ENCODE measurements at places on chromosomes 4 and X.

DNA sequence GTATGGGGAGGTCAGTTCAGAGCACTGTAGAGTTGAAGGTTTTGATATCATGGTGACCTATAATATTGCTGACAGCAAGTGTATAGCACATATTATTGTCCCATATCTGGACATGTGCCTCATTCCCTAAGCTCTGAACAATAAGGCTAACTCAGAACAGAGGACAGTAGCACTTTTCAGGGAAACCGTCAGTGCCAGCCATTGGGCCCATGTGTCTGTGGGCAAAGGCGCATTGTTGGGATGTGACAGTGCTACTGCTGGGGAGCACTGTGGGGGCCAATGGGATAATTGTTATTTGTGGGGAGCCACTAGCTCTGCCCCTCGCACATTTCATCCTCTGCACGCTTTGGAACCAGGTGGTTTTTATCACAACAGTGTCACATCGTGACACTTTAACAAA, 136.2 kb downstream of the ELOVL6 start:
- DNase-seq, result no peak

DNA sequence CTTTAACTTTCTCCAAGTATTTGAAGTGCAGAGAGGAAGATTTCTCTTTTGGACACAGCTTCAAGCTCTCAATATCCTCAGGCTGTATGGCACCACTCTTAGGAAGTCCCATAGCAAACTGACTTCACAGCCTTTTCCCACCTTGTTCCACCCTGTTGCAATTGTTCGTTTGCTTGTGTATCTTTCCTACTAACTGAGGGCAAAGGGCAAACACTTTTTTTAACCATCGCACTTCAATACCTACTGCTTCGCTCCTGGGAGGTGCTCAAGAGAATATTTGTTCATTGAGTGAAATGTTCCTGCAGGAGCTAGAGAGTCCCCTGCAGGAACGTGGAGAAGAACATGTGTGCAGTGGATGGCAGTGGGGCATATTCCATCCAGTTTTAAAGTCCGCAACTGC, 638.6 kb downstream of the BCOR start:
- no peak for DNase-seq

DNA sequence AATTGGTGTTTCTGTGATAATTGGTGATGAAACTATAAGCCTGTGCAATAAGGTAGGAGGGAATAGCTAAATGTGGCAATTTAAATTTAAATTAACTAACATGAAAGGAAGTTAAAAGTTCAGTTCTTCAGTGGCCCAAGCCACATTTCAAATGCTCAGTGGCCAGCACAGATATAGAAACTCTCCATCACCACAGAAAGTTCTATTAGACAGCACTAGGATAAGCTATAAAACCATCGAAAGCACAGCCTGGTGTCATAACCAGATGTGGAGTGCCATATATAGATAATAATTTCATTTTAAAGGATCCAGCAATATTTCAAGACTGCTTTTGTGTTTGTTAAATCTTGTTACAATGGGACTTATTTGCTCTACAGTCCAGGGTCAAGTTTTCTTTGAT, 119.3 kb upstream of the NR3C2 start:
- DNase-seq, result no peak

- no peak for DNase-seq
These were observed 725.8 kb downstream of the RAPGEF2 start for GRCh38 chr4:159828687-159829086.

DNA sequence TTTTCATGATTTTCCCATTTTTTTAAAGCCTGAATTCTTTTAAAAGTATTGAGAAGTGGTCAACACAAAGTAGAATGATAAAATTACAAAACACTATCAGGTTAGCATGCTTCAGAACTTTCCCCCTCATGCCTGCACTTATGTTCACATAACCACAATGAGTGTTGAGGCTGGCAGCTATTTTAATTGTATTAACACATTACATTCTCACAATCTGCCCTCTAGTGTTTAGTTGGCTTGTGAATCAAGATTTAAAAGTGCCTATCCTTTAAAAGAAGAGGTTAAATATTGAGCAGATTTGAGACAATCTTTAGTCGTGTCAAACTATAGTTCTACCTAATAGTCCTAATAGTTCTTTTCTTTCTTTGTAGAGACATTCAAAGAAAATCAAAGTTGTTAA, 93.6 kb upstream of the NAP1L5 start:
- DNase-seq, result no peak

- DNase-seq, result no peak
These were observed 9.1 kb downstream of the NSG1 start for GRCh38 chr4:4395849-4396627.

DNA sequence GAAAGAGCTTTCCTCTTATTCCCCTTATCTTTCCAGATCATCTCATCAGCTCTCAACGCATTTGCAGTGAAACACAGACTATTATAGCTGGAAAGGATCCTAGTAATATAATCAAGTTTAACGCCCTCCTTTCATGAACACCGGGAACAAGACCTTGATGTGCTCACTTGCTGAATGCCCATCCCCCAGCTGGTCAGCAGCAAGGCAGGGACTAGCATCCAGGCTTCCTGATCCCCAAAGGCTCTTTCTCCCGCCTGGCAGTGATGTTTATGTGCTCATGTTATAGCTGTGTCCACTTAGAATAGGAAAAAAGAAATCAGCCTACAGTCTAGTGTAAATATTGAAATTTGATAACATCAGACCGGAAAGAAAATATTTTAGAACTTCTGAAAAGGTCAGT, 24.6 kb downstream of the GPC4 start:
- DNase-seq, result no peak

- DNase-seq, result no peak
These were observed 238.3 kb downstream of the DCLK2 start for GRCh38 chr4:150316332-150317205.

DNA sequence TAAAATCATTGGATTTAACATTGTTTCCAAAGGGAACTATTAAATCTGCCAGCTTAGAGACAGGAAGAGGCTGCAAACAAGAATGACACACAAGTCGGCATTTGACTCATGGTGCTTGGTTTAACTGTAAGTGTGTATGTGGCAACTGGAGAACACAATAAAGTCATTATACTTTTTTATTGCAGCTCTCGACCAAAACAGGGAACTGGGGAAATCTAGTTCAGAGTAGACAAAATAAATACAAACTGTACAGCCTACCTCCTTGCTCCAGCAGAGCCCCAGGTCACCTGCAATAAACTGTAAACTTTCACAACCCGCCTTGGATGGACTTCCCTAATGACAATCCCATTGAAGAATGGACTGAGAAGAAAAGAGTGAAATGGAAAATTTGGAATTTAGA, 24.0 kb downstream of the NPY5R start:
- no peak for DNase-seq

DNA sequence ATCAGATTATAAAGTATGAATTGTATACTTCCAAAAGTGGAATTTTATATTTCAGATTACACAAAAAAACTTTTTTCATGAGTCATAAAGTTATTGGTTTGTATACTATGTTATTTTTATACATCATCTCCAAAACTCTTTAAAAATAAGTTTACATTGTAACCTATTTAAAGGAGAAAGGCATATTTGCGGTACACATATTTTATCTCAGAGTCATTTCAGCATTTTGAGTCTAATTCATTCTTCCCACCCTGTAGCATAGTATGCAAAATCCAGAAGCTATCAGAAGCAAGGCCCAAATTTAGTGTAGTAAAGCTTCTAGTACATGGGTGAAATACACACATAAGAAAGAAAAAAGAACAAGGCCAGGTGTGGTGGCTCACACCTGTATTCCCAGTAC, 80.3 kb downstream of the AWAT2 start:
- DNase-seq, result no peak

GRCh38 chr4:144179152-144179739, 38.7 kb upstream of the GYPA start:
- no peak for DNase-seq

GRCh38 chrX:139751053-139751452, 43.1 kb upstream of the MCF2 start:
- no peak for DNase-seq

GRCh38 chrX:134938682-134939081, 52.1 kb upstream of the SMIM10 start:
- DNase-seq, result no peak

DNA sequence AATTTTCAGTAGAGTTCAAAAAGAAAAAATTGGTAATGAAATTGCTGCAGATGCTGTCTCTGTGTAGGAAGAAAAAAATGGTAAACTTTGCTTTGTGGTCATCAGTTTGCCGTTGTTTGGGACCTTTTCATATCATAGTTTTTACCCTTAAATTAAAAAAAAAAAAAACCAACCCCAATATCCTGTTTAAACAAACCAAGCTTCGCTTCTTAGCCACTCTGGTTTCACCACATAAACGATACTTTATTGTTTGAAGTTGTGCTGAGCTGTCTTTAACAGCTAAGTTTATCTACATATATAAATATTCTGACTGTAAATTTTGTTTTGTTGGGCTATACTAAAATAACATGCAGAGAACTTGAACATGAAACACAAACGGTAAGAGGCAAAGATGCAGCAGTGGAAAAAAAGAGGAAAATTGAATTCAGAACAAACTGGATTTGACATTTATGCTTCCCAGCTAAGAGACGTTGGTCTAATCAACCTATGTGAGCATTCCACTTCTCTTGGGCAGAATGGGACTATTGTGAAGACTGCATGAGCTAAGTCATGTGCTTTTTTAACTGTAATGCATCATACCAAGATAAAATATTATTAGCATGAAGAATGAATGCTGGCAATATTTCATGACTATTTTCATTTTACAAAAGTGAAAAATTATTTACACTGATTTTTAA, 15.7 kb upstream of the H2AZ1 start:
- no peak for DNase-seq

DNA sequence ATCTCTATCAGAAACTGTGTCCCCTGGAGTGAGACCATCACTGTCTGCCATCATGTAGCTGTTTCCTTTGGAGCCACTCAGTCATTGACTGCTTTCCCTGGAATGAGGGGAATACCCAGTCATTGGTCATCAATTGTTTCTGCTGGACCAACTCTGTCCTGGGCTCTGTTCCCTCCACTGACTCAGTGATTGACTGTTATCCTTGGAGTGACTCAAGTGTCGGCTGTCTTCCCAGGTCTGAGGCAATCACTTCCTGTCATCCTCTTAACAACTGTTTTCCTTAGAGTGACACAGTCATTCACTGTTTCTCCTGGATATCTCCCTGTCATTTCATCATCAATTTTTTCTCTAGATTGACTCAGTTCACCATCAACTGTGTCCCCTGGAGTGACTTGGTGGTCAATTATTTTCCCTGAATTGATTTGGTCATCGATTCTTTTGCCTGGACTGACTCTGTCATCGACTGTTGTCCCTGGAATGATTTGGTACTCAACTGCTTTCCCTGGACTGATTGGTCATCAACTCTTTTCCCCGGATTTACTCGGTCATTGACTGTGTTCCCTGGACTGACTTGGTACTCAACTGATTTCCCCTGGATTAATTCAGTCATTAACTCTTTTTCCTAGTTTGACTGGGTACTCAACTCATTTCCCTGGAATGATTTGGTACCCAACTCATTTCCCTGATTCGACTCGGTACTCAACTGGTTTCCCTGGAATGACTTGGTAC, 327.9 kb upstream of the VCX start:
- no peak for DNase-seq

GRCh38 chr4:184574861-184575260, 74.4 kb downstream of the CASP3 start:
- DNase-seq, result no peak

GRCh38 chr4:56191534-56191933, 195.8 kb downstream of the AASDH start:
- no peak for DNase-seq

DNA sequence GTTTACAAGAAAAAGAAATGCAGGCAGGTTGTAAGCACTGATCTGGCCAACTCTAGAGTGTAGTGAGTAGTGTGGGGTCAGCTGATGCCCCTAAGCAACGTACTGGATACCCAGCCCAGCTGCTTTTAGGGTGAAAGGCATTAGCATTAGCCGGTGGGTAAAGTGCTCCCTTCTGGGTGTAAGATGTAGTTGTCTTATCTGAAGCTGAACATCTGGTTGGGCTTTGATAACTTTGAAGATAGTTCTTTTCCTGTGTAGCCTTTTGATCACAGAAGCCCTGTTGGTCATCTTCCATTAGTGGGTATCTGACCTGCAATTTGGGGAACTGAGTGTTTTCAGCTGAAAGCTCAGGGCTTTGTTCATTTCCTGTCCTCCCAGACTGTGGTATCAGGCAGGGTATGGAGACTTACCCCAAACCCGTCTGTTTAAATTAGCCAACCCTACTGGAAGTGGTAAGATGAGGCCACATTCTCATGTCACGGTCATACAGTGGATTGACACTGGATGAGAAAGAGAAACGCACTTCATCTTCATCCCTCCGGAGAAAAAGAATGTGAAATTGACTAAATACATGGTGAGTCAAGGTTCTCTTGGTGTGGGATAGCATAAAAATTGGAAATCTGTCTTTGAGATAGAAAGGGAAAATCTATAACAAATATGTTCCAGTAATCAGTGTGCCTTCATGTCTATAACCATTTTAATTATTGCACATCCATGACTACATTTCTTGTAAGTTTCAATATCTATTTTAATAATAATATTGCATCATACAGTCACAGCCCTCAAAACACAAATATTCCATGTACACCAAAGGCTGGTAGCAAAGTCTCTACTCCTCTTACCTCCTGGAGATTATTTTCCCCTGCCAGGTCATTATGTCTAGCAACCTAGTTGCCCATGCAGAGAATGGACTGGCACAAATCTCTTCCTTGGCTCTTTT, 8.7 kb downstream of the RHOH start:
- no peak for DNase-seq

DNA sequence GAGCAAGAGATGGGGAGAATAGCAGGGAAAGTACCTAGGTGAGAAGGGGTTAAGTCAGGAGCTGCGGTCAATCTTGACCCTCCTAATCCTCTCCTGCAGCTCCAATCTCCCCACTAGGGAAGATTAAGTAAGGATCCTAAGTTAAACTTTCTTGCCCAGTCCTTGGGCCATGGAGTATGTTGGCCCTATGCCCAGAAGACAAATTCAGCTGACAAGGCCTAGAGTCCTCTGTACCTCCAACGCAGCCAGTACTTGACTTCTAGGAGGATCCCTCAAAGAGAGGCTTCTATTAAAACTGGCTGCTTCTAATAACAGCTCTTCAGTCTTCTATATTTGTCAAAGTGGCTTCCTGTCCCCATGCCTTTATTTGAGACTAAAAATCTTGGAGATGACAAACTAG, 1.4 kb downstream of the CLDN2 start:
- DNase-seq, result no peak

GRCh38 chr4:147587041-147587440, 30.2 kb upstream of the TMEM184C start:
- no peak for DNase-seq

- DNase-seq, result no peak
These were observed at the start of gene TLR6 for GRCh38 chr4:38856524-38857337. TSS of gene TLR6 (minus strand) at chr4:38856817. CDS start at chr4:38829473, 27,344 bp downstream.

DNA sequence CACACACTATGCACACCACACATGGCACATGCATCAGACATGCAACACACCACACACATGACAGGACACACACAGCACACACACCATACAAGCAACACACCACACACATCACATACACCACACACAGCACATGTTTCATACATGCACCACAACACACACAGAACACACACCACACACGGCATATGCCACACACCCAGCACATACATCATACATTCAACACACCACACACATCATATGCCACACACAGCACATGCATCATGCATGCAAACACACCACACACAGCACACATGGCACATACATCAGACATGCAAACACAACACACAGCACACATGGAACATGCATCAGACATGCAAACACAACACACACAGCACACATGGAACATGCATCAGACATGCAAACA, 80.7 kb upstream of the LRPAP1 start:
- no peak for DNase-seq

GRCh38 chrX:24306440-24306839, 7.4 kb downstream of the SUPT20HL2 start:
- no peak for DNase-seq

All from NCI-H2081 treated with DMSO at 0.1 percent for 48 hours (cell line).